Activated T-helper 9 cell treated with anti-CD3 and anti-CD28 coated beads, Interleukin-2, amount 50 U/mL, for 16 hours (primary cell): ENCODE measurements at places on chromosomes 3 and 15.

- DNase-seq: no peak
Measured at GRCh38 chr3:57500506-57500905, 43.6 kb downstream of the DNAH12 start.

- no peak for DNase-seq
Measured at GRCh38 chr3:1200371-1200770, 107.5 kb downstream of the CNTN6 start.

DNA sequence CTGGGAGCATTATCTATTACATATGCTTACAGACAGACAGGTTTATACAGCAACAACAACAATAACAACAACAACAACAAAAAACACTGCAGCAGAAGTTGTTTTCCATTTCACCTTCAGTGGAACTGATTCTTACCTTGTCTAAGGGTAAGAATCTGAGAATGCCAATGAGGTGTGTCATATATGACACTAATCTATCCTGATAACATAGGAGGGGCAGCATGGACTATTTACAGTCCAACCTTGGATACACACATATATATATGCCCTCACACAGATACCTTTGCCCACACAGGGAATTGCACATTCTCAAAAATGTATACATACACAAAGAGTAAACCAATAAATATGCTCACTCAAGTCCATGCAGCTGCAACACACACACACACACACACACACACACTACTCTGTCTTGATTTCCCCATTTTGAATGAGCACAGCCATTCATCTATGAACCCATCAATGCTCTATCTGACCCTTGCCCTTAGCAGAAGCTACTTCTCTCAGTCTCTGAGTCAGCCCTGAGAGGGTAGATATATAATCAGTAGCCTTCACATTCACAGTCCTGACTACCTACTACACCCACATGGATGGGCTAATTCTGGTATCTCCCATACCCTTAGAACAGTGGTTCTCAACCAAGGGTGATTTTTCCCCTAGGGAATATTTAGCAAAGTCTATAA is 9.7 kb upstream of the TRANK1 start:
- no peak for DNase-seq

DNA sequence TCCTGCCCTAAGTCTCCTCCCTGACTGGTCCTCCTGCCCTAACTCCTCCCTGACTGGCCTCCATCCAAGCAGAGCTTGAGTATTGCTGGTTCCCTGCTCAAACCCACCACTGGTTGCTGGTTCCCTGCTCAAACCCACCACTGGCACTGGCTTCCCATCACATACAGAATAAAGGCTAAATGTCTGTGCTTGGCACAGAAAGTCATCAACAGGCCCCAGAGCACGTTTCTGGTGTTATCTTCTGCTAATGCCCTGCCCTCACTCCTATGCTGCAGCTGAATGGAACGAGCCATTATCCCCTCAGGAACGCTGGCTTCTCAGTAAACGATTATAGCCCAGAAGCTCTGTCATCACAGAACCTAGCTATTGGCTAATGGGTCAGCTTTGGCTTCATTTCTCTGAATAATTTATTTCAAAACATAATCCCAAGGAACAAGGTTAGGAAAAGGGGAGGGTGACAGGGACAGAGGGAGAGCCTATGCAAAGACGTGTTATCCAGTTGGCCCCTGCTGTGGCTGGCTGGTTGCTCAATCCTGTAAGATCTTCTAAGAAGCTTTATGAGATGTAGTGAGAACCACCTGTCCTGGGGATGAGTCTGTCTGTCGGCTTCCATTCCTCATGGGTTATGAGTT is 6.3 kb upstream of the MUC20 start:
- DNase-seq: no peak
